ENCODE measurements at places on chromosomes 4 and X. TPM values are rescaled to one million over a fixed set of nuclear protein-coding genes. Genes with fewer than 3 reads are reported as not detected.

- DNase-seq: no peak
These were observed 22.7 kb upstream of the PLA2G12A start for GRCh38 chr4:109752525-109752924.

GRCh38 chrX:40470830-40471429, 109.8 kb upstream of the ATP6AP2 start:
- no peak for DNase-seq

COX18 gene
- total RNA-seq: 24.9 TPM

STARD8 gene
- 0.95 TPM for total RNA-seq

GRCh38 chrX:19569121-19569805, 54.0 kb upstream of the MAP3K15 start:
- no peak for DNase-seq

GRCh38 chrX:116499780-116500179, 37.0 kb upstream of the CT83 start:
- DNase-seq: no peak
